ENCODE measurements at places on chromosomes 13 and 19.

GRCh38 chr19:10580979-10581631 is 6.0 kb downstream of the AP1M2 start:
- peak; percentile 92 for DNase-seq

DNA sequence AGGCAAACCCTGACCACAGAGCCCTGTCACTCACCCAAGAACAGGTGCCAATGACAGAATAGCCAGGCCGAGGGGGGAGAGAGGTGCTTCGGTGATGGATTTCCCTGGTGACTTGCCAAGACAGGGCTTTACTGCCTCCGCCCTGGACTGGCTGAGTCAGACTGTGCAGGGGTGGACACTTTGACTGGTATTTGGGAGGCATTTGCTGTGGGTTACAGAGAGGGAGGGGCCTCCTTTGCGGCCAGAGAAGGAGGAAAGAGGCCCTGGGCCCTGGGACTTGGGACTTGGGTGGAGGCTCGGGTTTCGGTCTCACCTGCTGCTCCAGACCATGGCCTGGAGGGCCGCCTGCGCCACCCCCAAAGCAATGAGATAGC is 4.6 kb upstream of the EPS8L1 start:
- DNase-seq: no peak

GRCh38 chr19:2618611-2619010 is 83.9 kb downstream of the GNG7 start:
- peak; percentile 86 for DNase-seq

- no peak for DNase-seq
These were observed 244.0 kb upstream of the PCDH9 start for GRCh38 chr13:67474115-67474514.

GRCh38 chr19:15443838-15444237 is 5.9 kb downstream of the WIZ start:
- DNase-seq: no peak

GRCh38 chr13:109567315-109567714 is 219.1 kb downstream of the IRS2 start:
- no peak for DNase-seq

DNA sequence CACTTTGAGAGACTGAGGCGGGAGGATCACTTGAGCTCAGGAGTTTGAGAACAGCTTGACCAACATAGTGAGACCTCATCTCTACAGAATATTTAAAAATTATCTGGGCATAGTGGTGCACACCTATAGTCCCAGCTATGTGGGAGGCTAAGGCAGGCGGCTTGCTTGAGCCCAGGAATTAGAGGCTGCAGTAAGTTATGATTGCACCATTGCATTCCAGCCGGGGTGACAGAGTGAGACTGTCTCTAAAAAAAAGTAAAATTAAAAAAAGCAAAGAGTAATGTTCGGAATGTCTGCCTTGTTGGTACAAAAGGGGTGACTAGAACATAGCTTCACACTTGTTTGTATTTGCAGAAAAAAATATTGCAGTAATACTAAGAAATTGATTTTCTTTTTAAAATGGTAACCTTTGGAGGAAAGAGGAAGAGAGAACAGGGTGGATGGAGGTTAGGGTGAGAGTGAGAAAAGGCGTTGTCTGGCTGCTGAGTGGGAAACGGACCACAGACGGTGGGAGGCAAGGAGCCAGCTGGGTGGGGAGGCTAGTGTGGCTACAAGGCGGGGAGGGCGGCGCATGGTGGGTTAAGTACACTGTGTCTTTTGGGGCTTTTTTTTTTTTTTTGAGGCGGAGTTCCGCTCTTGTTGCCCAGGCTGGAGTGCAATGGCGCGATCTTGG is 10.2 kb downstream of the PPP1R14A start:
- no peak for DNase-seq

- no peak for DNase-seq
These were observed 119.2 kb downstream of the GPC6 start for GRCh38 chr13:93345770-93346169.

- DNase-seq: no peak
These were observed 5.1 kb downstream of the ZNF555 start for GRCh38 chr19:2846180-2846894.

DNA sequence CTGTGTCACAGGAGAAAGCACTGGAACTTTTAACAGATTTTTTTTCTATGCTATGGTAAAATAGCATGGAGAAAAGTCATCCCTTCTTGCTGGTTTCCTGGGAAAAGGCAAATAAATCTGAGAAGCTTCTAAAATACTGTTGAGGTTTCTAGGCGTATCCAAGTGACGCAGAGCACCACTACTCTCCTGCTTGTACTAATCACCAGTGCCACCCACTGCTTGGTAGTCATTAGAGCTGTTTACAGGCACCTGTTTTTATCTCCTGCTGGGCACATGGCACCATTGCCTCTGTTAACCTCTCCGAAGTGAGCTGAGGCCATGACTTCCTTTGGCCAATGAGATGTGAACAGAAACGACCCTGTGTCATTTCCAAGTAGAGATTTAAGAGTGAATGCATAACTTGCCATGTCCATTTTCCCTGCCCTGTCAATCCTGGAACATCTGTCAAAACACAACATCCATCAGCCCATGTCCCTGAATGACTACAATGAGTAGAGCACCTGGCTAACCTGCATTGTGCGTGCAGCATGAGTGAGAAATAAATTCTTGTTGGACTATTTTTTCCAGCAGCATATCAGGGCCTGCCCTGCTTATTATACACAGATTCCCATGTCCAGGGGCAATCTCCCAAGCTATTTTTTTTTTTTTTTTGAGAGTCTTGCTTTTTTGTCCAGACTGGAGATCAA is 17.3 kb upstream of the OXGR1 start:
- DNase-seq: no peak

- no peak for DNase-seq
These were observed 198.6 kb downstream of the TEX29 start for GRCh38 chr13:111519041-111519440.

DNA sequence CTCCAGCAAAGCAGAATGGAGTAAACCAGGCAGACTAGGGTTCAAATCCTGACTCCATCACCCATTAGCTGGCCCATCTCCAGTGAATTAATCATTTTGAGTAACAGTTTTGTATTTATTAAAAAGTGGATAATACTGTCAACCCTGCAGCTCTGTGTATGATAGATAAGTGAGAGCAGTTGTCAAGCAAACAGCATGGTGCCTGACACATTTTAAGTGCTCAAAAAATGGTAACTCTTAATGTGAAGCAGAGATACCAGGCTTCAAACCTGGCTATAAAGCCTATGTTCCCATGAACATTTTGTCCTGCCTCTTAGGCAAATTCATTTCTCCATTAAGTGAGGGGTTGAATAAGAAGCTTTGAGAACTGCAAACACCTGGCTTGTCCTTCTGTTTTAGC is 409.6 kb downstream of the TBC1D4 start:
- DNase-seq: no peak

DNA sequence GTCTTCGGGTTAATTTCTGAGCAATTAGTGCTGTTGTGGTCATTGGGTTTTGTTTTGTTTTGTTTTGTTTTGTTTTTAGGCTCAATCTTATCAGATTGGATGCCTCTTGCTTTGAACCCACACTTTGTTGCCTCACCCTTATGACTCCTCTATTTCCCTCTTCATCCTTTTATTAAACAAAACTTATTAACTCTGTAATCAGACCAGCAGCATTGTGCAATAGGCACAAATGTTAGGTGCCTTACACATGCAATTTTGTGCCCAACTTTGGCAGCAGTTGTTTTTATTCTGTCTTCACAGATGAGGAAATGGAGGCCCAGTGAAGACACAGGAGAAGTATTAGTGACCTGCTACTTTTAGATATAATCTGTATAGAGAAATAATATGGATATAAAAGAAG is 377.7 kb downstream of the KCNRG start:
- no peak for DNase-seq

- no peak for DNase-seq
These were observed 48.6 kb downstream of the DPF1 start for GRCh38 chr19:38175422-38175821.

DNA sequence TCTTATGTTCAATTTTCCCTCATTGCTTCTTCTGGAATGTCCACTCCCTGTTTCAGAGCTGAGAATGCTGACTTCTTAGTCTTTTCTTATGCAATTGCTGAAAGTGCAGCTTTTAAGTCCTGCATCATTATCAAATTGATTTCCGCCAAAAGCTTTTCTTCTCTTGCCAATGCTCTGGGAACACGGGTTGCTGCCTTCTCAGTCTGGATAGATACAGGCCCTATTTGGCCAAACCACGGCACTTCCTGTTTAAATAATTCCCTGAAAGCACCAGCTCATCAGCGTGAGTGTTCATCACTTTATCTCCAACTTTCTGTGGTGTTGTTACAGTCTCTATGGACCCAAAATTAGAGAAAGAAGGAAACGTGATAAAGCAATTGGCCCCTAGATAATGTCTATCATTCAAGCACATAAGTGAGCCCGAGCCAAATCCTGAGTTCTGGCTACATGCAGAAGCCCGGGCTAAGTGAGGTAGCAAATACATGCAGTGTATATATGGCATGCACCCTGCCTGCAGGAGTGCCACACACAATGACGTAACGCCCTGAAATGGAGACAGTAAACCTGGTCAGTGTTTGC is 85.7 kb downstream of the CYSLTR2 start:
- no peak for DNase-seq

GRCh38 chr19:30371960-30372824 is at the start of gene ZNF536:
Gene ZNF536, plus strand, starts transcription at chr19:30372384. Its CDS starts 71,179 bp downstream, at chr19:30443563.
- no peak for DNase-seq

DNA sequence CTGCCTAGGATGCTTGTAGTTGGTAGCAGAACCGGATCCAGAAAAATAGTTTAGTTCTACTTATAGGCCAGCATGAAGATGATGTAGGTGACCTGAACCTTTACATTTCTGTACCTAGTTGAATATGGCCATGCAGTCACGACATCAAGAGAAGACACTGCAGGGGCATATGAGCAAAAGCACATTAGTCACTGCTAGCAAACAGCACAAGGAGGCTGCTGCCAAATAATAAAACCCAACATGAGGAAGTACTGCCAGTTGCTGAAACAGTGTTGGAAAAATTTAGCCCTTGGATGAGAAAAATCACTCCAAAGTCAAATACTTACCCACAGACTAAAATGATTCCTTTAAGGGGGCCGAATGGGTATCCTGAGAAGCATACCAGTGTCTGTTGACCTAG is 20.8 kb downstream of the ERICH6B start:
- DNase-seq: no peak

DNA sequence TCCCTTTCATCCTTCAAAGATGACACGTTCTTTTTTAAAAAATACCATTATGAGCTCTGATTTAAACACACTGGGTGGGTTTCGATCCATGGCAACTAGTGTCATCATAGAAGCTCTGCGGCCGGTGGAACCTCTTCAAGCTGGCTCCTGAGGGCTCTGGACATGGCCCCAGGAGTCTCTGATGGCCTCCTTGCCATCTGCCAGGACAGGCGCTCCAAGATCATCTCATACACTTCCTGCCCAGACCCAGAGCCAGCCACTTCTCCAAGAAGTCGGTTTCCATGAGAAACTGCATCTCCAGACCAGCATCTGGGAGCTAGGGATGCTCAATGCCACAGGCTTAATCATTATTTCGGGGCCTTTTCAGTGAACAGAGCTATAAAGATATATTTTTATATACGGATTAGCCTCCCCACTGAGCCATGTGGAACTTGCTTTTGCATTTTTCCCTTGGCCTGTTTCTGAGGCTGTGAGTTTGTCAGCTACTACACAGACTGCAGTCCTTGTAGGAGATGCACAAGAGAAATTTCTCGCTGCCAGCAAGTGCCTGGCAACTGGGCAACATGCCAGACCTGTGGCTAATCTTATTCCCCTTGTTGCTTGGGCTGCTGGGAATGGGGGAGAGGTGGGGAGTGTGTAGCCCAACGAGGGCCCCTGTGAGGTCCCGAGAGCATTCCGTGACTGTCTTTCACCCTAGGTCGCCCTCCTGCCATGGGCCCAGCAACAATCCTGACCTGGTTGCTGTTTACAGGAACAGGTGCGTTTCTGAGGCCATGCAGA is 15.9 kb downstream of the SUGP1 start:
- no peak for DNase-seq

DNA sequence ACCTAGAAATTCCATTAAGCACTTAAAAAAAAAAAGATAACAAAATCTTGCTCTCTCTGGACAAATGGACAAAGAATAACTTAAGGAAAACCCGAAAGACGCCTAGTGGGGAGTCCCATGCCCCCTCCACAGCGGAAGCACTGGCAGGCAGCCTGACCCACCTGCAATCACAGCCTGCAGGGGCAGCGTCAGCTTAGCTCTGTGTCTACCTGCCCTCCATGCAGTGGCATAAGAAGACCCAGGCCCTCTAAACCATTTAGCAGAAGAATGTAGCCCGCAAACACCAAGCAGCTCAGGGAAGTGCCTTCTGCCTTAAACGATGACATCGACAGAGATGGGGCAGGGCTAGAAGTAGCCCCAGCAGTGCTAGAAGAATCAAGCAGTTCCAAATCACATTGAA is 36.0 kb downstream of the KCTD15 start:
- no peak for DNase-seq

GRCh38 chr13:44336934-44337333 is 36.7 kb upstream of the SERP2 start:
- DNase-seq: no peak

- no peak for DNase-seq
These were observed 105.0 kb downstream of the MBNL2 start for GRCh38 chr13:97327086-97327485.

DNA sequence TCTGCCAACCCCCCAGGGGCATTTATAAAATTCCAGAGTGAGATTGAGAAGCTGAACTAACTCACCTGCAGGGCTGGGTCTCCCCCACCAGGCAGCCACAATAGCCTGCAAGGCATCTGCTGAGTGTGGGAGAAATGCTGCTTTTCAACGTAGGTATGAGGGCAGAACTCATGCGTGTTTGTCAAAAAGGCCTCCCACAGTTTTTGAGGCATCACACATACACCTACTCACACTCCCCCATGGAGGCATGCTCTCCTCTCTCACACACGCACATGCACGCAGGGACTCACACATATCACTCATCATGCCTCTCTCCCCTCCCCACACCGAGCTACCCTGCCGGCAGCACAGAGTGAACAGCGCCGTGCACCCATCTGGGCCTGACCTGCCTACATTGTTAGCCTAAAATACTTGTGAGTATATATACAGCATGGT is 390.5 kb downstream of the FGF9 start:
- DNase-seq: peak; percentile 74

- DNase-seq: peak; percentile 81
These were observed at the start of gene NUDT19 for GRCh38 chr19:32691291-32691951. Gene NUDT19, plus strand, starts transcription at chr19:32691821. Its CDS starts 140 bp downstream, at chr19:32691961.

GRCh38 chr13:39821977-39822376 is 166.5 kb downstream of the COG6 start:
- DNase-seq: no peak

GRCh38 chr19:46571495-46571894 is 29.6 kb upstream of the CALM3 start:
- peak; percentile 12 for DNase-seq

GRCh38 chr13:54356849-54357248 is 1328.2 kb downstream of the OLFM4 start:
- no peak for DNase-seq

DNA sequence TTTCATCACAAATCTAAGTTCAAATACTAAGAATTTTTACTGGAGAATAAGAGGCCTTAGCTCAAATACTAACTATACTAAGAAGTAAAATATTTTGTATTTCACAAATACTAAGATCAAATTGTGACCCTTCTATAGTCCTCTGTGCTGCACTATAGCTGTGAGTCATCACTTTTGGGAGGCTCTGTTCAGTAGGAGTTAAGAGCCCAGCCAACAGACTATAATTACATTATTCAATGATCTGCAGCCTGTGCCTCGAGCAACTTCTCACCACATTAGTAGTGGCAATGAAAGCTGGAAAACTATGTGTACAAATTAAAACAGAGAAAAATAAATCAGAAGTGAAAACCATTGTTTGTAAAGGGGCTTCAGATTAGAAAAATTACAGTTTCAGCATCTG is 147.3 kb upstream of the GPC6 start:
- DNase-seq: no peak

All from CD4-positive, alpha-beta T cell treated with Interleukin-6 for 4 hours (primary cell).